ENCODE measurements at places on chromosomes 3 and 15.

DNA sequence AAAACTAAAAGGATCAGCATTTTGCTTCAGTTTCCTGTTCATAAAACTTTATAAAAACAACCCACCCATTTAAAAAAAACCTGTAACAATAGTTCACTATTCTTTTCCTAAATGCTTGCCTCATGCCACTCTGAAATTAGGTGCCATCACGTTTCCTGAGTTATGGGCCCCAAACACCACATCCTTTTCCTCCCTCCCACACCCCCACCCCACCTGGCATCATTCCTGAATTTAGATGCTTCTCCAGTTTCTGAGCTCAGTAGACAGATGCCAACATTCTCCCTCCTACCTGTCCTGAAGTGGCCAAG lies 11.9 kb upstream of the ARHGEF3 start:
- no peak for DNase-seq

- no peak for DNase-seq
These were observed 14.0 kb upstream of the ALAS1 start for GRCh38 chr3:52183786-52184445.

DNA sequence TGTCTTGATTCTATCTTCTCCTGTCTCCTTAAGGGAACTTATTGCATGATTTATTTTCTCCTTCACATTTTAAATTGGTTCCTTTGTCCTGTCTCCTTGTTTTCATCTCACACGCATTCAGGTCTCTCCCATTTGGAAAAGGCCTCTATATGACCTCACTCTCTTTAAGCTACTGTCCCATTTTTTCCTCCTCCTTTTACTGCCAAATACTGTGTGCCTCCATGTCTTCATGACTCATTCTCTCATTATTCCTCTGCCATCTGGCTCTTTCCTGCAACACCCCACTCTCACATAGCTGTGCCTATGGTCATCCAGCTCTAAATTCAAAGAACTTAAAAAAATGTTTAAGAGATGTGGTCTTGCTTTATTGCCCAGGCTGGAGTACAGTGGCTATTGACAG lies 48.0 kb downstream of the TYRO3 start:
- no peak for DNase-seq

GRCh38 chr3:195003893-195004289 lies 267.1 kb downstream of the XXYLT1 start:
- no peak for DNase-seq

GRCh38 chr3:100097919-100098783 lies 16.1 kb downstream of the FILIP1L start:
- DNase-seq, result no peak

DNA sequence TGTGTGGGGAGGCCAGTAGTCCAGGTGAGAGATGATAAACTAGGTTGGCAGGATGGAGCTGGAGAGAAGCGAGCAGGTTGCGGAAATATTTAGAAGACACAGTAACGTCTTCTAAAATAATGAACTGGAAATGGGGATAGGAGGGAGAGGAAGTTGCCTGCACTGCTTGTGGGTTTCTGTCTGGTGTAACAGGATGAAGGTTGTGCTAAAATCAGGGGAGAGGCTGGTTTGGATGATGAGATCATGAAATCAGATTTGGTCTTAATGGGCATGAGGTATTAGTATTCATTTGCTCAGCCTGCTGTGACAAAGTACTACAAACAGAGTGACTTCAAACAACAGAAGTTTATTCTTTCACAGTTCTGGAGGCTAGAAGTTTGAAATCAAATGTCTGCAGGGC lies 32.1 kb upstream of the TNFAIP8L3 start:
- no peak for DNase-seq
